ENCODE measurements at places on chromosomes 7 and 10.

DNA sequence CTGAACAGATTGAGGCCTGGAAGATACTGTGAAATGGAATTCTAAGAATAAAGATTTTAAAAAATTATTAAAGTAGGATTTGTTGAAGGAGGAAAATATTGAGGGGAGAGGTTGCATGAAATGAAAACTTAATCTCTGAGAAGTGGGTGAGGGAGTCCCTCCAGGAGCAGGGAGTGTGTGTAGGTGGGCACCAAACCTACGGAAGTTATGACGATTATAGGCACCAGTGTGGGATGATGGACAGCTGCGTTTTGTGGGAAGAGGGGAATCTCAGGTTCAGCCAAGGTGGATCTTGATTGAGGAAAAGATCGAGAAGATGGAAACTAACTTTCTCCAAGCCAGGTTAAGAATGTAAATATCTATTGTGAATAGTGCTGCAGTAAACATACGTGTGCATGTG lies 246.4 kb downstream of the CCDC3 start:
- DNase-seq = no peak

DNA sequence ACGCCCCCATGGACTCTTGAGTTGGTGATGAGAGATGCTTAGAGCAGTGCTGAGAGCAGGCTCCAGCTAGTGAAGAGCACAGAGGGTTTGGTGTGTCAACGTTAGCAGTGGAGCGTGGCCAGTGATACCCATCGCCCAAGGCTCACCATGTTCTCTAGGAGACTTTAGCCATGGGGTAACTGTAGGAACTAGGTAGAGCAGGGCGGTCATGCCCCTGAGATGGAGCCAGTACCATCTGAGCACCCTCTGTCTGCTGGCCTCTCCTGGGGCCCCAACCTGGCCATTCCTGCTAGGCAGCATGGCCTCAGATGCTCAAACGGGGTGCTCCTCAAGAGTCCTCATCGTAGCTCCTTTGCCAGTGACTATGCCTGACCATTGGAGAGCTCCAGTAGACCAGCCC lies 179.7 kb downstream of the KCND2 start:
- no peak for DNase-seq

- no peak for DNase-seq
Measured at GRCh38 chr10:99593312-99593711, 26.9 kb downstream of the SLC25A28 start.

DNA sequence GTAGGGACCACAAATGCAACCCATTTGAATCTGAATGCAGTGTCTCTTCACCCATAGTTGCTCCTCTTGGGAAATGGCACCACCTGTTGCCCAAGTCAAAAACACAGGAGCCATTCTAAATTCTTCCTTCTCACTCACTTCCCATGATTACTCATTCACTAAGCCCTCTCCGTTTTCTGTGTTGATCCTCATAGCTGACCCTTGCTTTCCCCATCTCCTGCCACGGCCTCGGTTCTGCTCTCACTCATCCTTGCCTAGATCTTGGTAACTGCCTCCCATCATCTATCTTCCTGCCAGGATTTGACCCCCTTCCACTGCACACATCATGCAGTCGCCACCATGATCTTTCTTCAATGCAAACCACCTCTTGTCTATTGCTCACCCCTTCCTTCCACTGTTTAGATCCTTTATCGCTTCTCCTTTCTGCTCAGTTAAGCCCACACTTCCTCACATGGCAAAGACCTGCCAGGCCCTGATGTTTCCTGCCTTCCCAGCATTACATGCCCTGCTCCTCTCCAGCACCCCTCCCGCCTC lies 19.0 kb upstream of the CPN1 start:
- no peak for DNase-seq

DNA sequence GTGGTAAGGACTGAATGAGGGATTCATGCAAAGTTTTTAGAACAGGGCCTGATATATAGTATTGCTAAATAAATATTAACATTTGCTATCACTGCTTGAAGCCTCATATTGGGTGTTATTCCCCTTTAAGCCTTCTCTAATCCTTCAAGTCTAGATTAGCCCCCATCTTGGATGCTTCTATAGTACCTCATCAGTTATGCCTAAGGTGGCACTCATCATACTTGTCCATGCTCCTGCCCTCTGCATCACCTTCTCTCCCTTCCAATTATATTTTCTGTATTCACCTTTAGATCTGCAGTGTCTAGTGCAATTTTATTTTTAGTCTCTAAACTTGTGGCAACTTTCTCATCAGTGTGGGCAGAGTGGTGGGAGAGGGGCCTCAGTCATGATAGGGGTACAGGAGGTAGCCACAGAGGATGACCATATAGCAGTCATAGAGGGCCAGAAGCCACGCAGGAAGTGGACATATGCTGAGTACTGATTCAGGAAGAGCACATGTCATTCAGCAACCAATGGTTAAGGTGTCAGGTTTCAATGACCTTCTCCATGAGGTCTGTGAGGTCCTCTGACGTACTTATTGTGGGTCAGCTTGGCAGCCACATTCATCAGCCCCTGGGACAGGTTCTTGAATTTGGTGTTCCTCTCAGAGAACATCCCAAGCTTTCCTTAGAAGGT lies 2.5 kb downstream of the ENTPD1 start:
- DNase-seq = no peak

Data from pons (tissue), 1 donor.